NCI-H146 (cell line): ENCODE measurements at places on chromosomes 13 and 19.

DNA sequence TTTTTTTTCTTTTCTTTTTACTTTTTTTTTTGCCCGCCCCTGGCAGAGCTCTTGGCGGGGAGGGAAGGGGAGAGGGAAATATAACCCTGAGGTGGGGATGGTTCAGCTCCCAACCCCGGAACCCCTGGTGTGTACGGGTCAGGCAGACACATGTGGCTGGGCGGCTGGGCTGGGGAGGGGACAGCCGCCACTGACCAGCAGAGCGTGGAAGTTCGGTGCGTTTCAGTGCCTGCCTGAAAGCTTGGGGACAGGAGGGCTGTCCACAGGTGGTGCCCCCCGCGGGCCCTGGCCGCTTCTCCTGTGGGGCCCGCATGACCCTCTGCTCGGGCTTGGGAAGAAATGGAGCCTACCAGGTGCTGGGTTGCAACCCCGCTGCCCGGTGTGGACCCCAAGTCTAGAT lies 5.2 kb upstream of the MYDGF start:
- DNase-seq: no peak

DNA sequence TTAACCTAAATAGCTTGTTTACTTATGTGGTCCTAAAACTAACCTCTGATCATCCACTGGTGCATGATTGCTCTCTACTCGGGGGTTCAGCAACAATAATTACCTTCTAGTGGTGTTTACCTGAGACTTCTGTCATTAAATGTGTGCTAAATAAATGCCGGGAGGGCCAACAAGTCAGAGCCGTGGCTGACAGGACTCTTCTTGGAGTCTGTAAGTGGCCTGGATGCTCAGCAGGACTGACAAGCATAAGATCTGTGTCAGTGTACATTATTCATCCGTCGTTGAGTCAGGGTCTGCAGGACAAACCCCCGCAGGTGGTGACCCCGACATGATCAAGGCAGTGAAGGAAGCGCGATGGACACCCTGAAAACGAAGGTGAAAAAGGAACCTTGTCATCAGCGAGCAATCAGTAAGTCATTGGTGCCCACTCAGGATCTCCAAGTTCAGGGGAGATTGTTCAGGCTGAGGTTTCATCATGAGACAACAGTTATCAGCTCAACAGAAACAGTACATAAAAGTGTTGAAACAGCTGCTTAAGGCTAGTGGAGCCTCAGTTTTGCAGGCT lies 1466.9 kb downstream of the UQCRFS1 start:
- DNase-seq: no peak

GRCh38 chr13:113371061-113371460 lies 7.1 kb upstream of the GRTP1 start:
- no peak for DNase-seq

- DNase-seq: no peak
Observed at GRCh38 chr13:101298517-101298916, 117.8 kb downstream of the NALCN start.

DNA sequence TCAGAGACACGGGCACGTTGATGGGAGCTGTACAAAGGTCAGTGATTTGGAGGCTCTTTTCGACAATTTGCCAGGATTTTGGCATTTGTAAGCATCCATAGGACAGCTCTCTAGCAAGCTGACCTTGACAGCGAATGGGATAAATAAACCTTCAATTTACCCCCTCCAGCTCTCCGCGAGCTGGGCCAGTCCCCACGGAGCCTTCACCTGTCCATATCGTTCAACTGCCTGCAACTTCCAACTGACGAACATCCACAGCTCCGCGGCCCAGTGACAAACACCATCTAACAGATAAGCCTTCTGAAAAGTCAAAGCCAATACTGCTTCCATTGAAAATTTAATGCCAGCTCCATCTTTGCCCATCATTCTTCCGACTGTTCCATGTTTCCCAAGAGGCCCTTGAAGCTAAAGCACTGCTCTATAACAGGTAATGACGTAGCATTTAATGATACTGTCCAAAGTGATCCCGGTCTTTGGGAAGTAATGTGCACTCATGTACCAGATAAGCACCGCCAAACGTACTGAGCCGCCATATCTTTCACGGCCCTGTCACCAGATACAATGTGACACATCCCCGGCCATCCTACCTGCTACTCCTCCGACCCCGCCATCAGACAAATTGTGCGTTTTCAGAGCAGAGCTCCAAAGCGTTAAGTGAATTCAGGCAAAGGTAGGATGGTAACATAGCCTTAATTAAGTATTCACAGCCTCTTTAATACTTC lies 365.3 kb upstream of the ZNF507 start:
- DNase-seq: no peak

- DNase-seq: peak; percentile 75
Observed at GRCh38 chr19:2059422-2060201, 8.6 kb upstream of the MKNK2 start.

DNA sequence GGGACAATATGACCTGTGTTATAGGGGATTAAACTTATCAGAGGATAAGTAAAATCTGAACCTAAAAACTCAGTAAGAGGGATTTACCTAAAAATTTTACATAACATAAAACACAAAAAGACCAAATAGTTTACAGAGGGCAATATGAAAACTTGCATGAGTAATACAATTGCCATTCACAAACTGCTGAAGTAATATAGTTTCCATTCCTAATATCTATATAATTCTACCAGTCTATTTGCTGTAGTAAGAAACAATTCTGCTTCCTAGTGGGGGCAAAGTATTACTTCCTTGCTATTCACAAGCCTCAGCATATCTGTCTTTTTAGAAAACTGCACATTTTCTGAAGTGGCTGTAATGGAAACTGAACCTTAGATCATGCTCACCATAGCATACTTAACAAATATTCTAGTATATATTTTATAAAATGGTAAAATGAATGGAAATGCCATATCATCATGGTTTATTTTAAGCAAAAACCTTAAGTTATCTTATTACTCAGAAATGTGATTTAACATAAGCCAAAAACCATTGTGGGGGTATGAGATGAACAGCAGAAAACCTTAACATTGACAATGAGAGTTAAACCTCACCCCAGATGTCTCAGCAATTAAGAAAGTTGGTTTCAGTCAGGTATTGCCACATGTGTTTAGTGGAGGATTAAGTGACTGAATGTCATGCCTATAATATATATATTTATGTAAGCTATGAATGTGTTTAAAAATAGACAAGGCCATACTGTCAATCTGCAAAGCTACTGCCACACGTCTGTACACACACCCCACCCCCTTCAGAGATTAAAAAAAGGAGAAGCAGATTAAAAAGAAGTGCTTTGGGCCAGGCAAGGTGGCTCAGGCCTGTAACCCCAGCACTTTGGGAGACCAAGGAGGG lies 136.8 kb downstream of the MIPEP start:
- no peak for DNase-seq

GRCh38 chr13:74978591-74978990 lies 503.4 kb downstream of the TBC1D4 start:
- no peak for DNase-seq

GRCh38 chr13:101949681-101950080 lies 452.2 kb downstream of the FGF14 start:
- no peak for DNase-seq

- DNase-seq: no peak
Observed at GRCh38 chr19:11247391-11247790, 8.0 kb downstream of the ANGPTL8 start.

GRCh38 chr19:913080-913748 lies at the start of gene R3HDM4:
R3HDM4 (minus strand) TSS chr19:913219; CDS start chr19:913157, 62 bp downstream.
- peak; percentile 47 for DNase-seq

GRCh38 chr13:73168953-73169401 lies 110.2 kb downstream of the KLF5 start:
- DNase-seq: no peak

DNA sequence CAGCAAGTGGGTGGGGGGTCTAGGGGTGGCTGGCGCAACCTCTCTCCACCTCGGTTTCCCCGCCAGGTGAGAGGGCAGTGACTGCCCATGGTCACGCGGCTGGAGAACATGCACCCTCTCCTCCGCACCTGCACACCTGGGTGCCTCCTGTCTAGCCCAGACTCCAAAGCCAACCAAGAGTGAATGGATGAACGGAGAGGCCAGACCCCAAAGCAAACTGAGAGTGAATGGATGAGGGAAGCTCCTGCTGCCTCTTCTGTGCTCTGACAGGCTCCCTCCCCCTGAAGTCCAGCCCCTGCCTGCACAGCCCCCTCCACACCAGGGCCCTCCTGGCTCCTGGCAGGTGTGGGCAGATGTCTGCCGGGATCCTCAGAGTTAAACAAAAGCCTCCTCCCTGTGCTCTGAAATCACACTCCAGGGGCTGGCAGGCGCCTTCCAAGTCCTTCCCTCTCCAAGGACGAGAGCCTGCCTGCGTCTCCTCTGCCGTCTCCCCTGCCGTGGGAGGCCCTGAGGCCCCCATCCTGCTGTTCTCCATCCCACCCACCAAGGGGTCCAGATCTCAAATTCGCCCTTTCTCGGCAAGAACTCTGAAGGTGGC lies 2.2 kb downstream of the SBNO2 start:
- DNase-seq: peak; percentile 70

DNA sequence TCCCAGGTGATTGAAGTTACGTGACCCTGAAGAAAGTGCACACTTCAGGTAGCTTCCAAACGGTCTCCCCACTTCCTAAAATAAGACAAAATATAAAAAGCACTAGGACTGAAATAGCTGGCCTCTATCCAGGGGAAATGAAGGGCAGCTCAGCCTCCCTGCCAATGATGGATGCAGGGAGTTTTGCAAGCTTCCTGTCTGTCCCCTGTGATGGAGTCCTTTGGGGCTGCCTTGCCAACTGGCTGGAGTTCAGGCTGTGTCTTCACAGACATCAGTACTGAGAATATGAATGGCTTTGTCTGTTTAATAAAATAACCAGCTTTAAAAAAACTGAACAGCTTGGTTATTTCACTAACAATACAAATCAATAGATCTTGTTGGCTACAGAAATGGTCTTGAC lies 101.4 kb upstream of the GPR12 start:
- DNase-seq: no peak

DNA sequence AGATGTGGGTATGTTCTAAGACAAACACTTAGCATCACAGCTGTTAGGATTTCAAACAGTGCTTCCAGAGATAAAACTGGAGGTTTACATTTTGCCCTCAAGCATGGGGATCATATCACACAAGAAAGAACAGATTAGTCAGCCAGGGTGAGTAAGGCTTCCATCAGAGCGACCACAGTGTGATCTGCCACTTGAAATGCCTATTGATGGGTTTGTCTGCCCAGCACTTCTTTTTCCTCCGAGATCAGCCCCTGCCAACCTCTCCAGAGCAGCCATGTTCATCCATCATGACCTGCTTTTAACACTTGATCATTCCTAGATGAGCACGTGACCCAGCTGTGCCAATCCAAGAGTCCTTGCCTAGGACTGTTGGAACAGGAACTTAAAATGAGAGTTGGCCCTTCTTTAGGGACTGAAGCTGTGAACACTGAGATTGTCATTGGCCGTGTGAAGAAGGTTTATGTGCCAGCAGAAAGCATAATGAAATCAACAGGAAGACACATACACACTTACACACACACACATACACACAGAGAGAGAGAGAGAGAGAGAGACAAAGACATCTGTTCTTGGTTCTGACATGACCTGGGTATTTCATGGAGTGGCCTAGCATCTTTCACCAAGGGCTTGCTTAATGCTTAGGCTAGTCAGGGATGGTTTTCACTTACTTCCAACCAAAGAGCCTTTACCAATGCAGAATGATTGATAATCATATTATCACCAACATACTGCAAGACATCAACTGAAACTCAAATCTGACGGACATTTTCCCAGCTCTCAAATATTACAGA lies 5.2 kb upstream of the CEBPG start:
- no peak for DNase-seq
